ENCODE measurements at places on chromosomes 2 and 18.

- no peak overlapping the region for H3K4me3 ChIP-seq
- H3K27ac ChIP-seq = peak overlapping the region; percentile 61
- H3K27me3 ChIP-seq = no peaks in the 10 kb centered on the region
- no peaks in the 10 kb centered on the region for H3K36me3 ChIP-seq
Observed at GRCh38 chr18:13375302-13376255, 157.0 kb downstream of the LDLRAD4 start.

GRCh38 chr2:168643979-168644378 lies 158.5 kb upstream of the NOSTRIN start:
- no peak for DNase-seq
- H3K27me3 ChIP-seq = no peaks in the 10 kb centered on the region
- H3K4me1 ChIP-seq = peaks cover 30% of the 10 kb centered on the region
- H3K27ac ChIP-seq = no peak overlapping the region
- H3K36me3 ChIP-seq = no peaks in the 10 kb centered on the region
- H3K4me3 ChIP-seq = no peak overlapping the region

- no peak overlapping the region for H3K27ac ChIP-seq
- H3K4me1 ChIP-seq = no peaks in the 10 kb centered on the region
- H3K27me3 ChIP-seq = no peaks in the 10 kb centered on the region
- no peak overlapping the region for H3K4me3 ChIP-seq
- DNase-seq = no peak
Observed at GRCh38 chr2:202510911-202511310, 123.9 kb upstream of the FAM117B start.

- H3K27ac ChIP-seq = no peak overlapping the region
- no peak for DNase-seq
- H3K27me3 ChIP-seq = no peaks in the 10 kb centered on the region
- H3K4me3 ChIP-seq = no peak overlapping the region
- H3K36me3 ChIP-seq = no peaks in the 10 kb centered on the region
Observed at GRCh38 chr2:163353551-163353950, 382.3 kb downstream of the FIGN start.

DNA sequence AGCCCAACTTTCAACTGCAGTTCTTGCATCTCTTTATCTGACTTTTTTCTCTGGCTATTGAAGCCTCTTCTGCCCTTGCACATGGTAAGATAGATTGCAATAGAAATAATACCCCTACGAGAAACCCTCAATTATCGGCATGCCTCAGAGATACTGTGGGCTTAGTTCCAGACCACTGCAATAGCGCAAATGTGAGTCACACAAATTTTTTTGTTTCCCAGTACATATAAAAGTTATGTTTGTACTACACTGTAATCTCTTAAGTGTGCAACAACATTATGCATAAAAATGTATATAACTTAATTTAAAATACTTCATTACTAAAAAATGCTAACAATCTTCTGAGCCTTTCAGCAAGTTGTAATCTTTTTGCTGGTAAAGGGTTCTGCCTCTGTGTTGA lies 124.7 kb downstream of the PDE1A start:
- no peaks in the 10 kb centered on the region for H3K4me1 ChIP-seq
- H3K27me3 ChIP-seq = no peaks in the 10 kb centered on the region
- H3K27ac ChIP-seq = no peak overlapping the region
- DNase-seq = no peak

DNA sequence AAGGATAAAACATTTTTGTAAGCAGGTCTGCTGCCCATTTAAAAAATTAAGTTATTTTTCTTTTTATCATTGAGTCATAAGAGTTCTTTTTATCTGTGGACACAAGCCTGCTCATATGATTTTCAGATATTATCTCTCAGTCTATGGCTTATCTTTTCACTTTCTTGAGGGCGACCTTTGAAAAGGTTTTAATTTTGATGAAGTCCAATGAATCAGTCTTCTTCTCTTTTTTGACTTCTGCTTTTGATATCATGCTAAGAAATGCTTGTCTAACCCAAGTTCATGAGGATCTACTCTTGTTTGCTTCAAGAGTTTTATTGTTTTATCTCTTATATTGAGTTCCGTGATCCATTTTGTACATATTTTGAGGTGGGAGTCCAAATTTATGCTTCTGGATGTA lies 36.5 kb downstream of the PSMD14 start:
- H3K4me3 ChIP-seq = no peak overlapping the region
- no peaks in the 10 kb centered on the region for H3K27me3 ChIP-seq
- no peaks in the 10 kb centered on the region for H3K36me3 ChIP-seq

- no peak overlapping the region for H3K4me3 ChIP-seq
- no peaks in the 10 kb centered on the region for H3K27me3 ChIP-seq
- peaks cover 6% of the 10 kb centered on the region for H3K36me3 ChIP-seq
- H3K4me1 ChIP-seq = peaks cover 3% of the 10 kb centered on the region
- no peak for DNase-seq
- no peak overlapping the region for H3K27ac ChIP-seq
Observed at GRCh38 chr2:69491864-69492263, 54.6 kb upstream of the NFU1 start.

GRCh38 chr18:32769586-32770053 lies 3.2 kb downstream of the KLHL14 start:
- H3K36me3 ChIP-seq = no peaks in the 10 kb centered on the region
- DNase-seq = peak; percentile 44
- H3K27me3 ChIP-seq = peaks cover 37% of the 10 kb centered on the region
- peaks cover 31% of the 10 kb centered on the region for H3K4me1 ChIP-seq
- no peak overlapping the region for H3K27ac ChIP-seq

DNA sequence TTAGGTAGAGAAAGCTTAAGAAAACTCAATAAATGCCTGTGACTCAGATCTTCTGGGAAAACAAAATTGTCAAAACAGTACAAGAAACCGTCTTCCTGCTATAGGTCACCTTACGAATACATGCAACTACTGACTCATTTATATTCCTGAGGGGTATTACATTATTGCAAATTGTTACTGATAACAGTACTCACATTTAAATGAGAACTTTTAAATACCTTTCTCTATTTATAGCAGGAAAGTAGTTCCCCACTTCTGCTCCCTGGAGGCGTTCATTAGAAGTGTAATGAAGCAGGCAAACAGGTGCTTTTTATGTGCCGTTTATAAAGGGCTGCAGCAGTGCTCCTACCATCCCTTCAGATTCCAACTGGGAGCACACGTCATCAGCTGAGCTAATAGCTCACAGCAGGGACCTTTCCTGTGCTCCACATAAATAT lies 65.1 kb upstream of the RPRM start:
- no peaks in the 10 kb centered on the region for H3K4me1 ChIP-seq
- H3K27ac ChIP-seq = no peak overlapping the region
- H3K36me3 ChIP-seq = no peaks in the 10 kb centered on the region
- DNase-seq = no peak
- no peak overlapping the region for H3K4me3 ChIP-seq

DNA sequence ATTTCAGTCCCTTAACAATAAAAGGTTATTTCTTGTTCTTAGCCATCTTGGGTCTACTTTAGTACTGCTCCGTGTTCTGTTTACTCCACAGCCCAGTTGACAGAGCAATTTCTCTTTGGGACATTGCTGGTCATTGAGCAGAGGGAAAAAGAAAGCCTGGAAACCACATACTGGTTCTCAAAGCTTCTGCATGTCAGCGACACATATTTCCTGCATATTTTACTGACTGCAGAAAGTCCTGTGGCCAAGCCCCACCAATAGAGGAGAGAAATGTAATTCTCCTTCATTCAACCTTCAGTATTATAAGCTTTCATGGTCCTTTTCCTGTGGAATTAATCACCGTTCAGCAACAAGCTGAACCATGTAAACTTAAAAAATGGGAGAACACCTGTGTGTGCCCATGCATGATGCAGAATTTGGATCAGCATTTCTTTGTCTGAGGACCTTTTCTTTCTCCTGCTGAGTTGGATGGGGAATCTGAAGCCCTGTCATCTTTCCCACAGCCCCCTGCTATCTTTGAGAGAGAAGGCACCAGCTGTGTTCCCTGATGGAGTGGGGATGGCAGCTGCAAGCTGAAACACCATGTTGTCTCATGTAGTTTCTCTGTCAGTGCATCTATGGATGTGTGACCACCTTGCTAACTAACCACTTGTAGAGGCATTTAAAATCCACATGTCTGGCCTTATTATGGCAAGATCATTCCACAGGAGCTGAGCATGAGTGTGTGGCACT lies 431.6 kb downstream of the MEIS1 start:
- H3K27me3 ChIP-seq = no peaks in the 10 kb centered on the region
- H3K4me3 ChIP-seq = no peak overlapping the region
- no peak overlapping the region for H3K27ac ChIP-seq
- DNase-seq = no peak

Measured in stomach (tissue), 19 donors.